Stimulated activated CD4-positive, alpha-beta T cell treated with anti-CD3 and anti-CD28 coated beads, Interleukin-15, amount 100 ng/mL, for 48 hours (primary cell): ENCODE measurements at places on chromosomes 13 and 19.

GRCh38 chr19:13010992-13011652, 15.8 kb downstream of the NFIX start:
- DNase-seq: no peak

DNA sequence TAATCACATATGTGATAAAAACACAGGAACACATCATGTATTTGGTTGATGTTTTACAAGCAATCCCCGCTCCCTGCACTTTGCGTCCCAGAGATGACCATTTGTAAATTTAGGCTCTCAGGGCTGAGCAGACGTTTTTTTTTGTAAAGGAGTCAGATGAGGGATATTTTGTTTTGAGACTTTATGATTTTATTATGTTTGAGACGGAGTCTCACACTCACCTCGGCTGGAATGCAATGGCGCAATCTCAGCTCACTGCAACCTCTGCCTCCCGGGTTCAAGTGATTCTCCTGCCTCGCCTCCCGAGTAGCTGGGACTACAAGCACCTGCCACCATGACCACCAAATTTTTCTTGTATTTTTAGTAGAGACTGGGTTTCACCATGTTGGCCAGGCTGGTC, 1.4 kb downstream of the TLE6 start:
- DNase-seq: no peak

DNA sequence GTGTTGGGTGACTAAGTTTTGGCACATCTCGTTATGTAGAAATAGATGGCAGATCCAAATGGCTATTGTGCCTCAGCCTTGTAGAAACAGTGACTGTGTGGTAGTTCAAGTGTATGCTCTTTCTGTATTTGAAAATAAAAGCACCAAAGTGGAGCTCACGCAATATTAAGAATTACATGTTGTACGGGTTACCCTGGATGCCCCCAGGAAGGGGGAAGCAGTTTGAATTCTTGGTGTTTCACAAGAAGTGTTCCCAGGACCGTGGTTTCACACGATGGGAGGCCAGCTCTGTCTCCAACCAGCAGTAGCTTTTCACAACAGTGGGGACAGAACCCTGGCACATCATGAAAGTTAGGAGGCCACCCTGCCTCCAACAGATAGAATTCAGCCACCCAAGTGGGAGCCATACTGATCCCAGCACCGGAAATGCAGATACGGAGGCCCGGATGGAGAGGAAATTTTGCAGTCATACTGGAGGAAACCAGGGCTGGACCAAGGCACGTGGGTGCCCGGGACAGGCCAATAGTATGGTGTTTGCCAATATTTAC, 8.9 kb downstream of the FLT1 start:
- DNase-seq: no peak

DNA sequence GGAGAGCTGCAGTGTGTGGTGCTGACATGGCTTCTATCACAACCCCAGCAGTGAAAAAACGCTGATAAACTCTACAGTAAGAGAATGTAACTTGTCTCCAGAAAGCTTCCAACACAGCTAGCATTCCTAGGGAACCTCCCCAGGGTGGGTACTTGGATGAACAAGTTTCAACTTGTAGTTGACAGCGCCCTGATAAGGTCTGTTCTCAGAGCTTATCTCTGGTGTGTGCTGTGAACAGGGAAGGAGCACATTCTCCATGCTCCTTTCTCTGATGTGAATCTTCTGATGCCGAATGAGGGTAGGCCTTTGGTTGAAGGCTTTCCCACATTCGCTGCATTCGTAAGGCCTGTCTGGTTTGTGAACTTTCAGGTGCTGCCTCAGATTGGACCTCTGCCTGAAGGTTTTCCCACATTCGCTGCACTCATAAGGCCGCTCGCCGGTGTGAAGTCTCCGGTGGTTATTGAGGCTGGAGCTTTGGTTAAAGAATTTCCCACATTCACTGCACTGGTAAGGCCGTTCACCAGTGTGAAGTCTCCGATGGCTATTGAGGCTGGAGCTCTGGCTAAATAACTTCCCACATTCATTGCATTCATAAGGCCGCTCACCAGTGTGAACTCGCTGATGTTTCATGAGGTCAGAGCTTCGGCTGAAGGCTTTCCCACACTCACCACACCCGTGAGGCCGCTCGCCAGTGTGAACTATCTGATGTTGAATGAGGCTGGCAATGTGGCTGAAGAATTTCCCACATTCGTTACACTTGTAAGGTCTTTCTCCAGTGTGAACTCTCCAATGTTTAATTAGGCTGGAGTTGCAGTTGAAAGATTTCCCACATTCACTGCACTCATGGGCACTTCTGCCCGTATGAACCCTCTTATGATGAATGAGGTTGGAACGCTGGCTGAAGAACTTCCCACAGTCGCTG, 5.9 kb downstream of the ZNF792 start:
- DNase-seq: no peak

- no peak for DNase-seq
Observed at GRCh38 chr19:17824339-17824738, 3.0 kb upstream of the INSL3 start.

DNA sequence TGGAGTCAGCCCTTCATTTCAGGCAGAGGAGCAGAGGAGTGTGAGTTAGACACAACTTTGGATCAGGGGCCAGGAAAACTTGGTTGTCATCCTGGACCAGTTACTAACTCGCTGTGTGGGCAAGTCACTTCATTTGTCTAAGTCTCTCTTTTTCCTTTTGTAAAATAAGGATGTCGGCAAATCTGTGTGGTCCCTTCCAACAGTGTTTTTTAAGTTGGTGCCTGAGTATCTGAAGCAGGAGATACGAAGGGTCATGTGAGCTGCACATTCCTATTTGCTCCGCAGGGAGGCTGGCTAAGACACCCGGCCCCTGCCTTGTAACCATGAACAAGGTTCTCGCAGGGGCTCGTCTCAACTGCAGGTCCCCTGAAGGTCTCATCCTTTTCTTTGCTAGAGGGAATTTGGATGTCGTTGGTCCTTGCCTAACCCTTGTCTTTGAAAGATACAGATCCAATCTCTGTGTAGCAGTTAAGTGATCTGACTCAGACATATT, 64.3 kb downstream of the LRCH1 start:
- no peak for DNase-seq

GRCh38 chr19:47155148-47155547, 24.5 kb downstream of the SAE1 start:
- DNase-seq: no peak

- DNase-seq: peak; percentile 20
Observed at GRCh38 chr13:75876142-75877050, 240.3 kb downstream of the LMO7 start.

GRCh38 chr13:33351319-33351718, 65.8 kb upstream of the STARD13 start:
- no peak for DNase-seq

DNA sequence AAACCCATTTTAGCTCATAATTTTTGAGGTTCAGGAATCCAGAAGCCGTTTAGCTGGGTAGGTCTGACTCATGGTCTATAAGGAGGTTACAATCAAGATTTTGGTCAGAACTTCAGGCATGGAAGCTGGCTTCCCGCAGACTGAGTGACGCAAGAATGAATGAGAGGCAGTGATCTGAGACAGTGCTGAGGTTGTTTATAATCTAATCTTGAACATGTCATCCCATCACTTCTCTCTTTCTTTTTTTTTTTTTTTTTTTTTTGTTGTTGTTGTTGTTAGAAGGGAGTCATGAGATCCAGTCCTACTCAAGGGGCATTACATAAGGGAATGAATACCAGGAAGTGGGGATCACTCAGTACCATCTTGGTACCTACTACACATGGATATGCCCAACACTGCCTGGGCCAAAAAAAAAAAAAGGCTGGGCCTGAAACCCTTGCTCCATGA, 217.4 kb downstream of the DLEU7 start:
- DNase-seq: no peak

DNA sequence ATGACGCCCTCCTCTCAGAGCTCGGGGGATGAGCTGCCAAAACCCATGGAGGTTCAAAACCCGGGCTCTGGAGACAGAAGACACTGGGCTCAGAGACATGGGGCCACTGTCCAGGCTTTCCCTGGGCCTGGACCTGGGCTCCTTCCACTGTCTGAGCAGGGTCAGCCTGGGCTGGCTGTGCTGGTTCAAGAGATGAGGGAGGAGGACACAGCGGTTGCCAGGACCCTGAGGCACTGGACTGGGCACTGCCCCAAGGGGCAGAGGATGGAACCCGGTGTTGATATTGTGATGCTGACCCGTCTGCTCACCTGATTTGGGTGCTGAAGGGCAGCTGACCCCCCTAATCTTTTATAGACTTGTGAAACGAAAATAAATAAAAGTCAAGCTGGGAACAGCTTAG, 14.1 kb upstream of the SIGLEC11 start:
- no peak for DNase-seq

DNA sequence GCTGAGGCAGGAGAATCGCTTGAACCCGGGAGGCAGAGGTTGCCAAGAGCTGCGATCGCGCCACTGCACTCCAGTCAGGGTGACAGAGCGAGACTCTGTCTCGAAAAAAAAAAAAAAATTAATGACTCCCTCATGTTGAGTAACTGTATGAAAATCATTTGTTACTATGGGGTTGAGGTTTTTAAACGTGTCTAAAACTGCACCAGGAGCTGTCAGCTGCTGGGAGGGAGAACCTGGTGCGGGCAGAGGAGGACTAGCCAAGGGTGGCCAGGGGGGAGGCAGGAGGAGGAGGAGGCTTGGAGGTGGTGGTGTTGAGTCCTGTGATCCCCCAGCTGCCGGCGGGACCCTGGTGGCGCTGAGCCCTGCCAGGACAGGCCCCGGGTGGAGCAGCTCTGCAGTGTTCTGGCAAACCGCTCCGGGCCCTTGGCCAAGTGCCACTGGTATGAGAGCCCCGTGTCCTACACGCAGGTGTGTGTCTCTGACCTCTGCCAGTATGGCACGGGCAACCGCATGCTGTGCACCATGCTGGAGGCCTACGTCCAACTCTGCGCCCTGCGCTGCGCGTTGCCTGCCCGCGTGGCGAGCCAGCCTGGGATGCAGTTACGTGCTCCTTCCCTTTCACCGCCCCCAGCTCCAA, 17.1 kb upstream of the FXYD3 start:
- no peak for DNase-seq

GRCh38 chr13:42333613-42334328, 61.8 kb downstream of the AKAP11 start:
- no peak for DNase-seq

DNA sequence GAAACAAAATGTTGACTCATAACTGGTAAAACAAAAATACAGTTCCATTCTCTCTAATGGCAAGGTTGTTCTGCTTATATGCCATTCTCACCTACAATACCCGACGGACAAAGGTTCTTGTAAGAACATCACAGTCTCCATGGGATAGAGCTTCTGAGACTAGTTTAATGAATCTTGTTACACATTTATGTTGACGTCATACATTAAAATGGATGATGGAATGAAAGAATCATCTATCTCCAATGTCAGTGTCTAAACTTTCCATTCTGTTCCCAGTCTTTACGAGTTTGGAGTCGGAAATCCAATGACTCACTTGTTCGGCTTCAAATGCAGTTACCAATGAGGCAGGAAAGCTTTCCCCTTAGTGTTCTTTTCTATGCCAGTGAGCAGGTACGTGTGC, 17.7 kb downstream of the ZNF160 start:
- no peak for DNase-seq

GRCh38 chr13:79194272-79194671, 211.8 kb downstream of the RBM26 start:
- DNase-seq: peak; percentile 27

DNA sequence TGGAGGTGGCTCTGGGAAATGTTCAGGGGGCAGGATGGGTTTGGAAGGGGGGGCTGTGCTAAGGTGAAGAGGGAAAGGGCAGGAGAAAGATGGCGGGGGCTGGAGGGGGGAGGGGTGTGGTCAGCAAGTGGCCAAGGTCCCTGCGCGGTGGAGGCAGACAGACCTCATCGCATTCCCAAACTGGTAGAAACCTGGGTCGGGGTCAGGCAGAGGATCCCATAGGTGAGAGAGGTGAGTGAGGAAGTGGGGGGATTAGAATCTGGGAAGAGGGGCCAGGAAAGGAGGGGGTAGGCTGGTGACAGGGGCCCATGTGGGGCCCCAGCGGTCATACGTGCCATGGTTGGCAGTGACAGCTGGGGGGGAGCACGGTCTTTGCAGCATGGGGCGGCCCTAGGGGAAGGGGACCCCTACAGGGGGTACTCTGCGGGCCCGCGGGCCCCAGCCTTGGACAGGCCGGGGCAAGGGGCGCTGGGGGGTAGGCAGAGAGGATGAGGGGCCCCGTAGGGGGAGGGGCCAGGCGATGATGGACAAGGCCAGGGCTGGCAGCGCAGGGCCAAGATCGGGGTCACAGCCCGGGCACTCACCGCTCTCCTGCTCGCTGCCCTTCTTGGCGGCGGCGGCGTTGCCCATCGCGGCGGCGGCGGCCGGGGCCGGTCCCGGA, 514 bp downstream of the PRKACA start:
- no peak for DNase-seq

- no peak for DNase-seq
Observed at GRCh38 chr13:44347301-44347700, 26.3 kb upstream of the SERP2 start.

DNA sequence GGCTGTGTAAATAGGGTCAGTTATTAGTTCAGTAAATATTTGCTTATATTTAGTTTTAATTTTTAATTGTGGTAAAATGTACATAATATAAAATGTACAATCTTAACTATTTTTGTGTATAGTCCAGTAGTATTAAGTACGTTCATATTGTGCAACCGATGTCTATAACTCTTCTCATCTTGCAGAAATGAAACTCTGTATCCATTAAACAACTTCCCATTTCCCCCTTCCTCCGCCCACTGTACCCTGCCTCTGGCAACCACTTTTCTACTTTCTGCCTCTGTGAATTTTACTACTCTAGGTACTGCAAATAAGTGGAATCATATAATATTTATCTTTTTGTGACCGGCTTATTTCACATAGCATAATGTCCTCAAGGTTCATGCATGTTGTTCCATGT, 24.4 kb downstream of the UBAC2 start:
- DNase-seq: no peak

GRCh38 chr13:29073755-29074154, 253.6 kb downstream of the MTUS2 start:
- DNase-seq: no peak

DNA sequence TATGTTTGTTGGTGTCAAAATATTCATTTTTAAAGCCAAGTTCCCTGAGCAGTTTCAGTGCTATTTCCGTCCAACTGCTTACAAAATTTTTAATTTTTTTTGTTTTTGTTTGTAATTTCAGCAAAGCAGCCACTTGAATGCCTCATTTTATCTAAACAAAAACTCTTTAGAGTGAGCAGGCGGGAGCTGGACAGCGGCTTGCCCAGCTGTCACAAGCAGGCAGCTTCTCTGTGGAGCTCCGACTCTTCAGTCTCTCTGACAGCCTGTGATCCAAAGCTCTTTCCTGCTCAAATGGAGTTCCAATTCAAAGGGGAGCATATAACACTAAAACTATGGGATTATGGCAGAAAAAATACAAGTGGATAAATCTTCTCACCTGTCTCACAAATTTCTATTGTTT, 618.3 kb upstream of the PCDH20 start:
- no peak for DNase-seq
